Progenitor cell of endocrine pancreas (in vitro differentiated cells): ENCODE measurements at places on chromosomes 12 and 14. TPM values are rescaled to one million over a fixed set of nuclear protein-coding genes. Genes with fewer than 3 reads are reported as not detected.
A peak's percentile ranks its signal among the peaks of the same experiment; 100 is the strongest.

- no peaks in the 10 kb centered on the region for H3K36me3 ChIP-seq
- H3K4me1 ChIP-seq = peaks cover 28% of the 10 kb centered on the region
- no peak for DNase-seq
- H3K4me3 ChIP-seq = no peak overlapping the region
- peak overlapping the region; percentile 42 for H3K27ac ChIP-seq
Measured at GRCh38 chr14:60622210-60622916, 26.9 kb downstream of the SIX1 start.

The SALL2 gene
- 83.5 and 89.2 TPM in 2 replicates for total RNA-seq

The RAB15 gene
- 27.6 and 28.6 TPM in 2 replicates for total RNA-seq

DNA sequence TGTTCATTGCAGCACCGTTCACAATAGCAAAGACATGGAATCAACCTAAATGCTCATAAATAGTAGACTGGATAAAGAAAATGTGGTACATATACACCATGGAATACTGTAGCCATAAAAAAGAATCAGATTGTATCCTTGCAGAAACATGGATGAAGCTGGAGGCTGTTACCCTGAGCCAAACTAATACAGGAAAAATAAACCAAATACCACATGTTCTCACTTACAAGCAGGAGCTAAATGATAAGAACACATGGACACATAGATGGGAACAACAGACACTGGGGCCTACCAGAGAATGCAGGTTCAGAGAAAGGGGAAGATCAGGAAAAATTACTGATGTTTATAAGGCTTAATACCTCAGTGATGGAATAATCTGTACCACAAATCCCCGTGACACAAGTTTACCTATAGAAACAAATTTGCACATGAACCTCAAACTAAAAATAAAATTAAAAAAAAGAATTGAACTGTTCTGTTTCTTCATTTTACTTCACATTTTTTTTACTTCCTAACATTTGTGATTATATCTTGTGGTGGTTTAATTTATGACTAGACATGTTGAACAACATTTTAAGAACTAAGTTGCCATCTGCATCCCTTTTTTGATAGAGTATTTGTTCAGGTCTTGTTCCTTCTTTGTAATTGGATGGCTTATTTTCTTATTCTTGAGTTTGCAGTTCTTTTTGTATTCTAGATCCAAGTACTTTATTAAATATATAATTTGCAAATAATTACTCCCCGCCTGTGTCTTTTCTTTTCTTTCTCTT lies 835.2 kb downstream of the FSCB start:
- H3K4me1 ChIP-seq = peaks cover 3% of the 10 kb centered on the region
- H3K36me3 ChIP-seq = peaks cover 1% of the 10 kb centered on the region
- H3K27ac ChIP-seq = peak overlapping the region; percentile 22
- no peak overlapping the region for H3K4me3 ChIP-seq
- DNase-seq = no peak

The AGAP2 gene
- 0.29 TPM in 2 replicates for total RNA-seq
